ENCODE measurements at places on chromosomes 3 and 15.

DNA sequence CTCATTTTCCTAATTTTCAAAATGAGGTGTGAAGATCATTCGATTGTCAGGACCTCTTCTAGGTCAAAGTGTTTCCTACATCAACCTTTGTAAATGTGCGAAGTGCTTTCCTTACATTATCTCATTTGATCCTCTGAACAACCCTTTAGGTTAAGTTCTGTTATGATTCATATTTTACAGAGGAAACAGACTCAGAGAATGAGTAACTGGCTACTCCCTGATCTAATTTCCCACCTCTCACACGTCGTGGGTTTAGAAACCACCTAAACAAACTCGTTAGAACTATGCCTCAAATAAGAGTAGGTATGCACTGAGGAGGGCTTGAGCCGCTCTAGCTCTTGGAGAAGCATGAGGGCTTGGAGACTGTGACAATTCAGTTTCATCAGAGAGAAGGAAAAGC, 148.6 kb downstream of the CD47 start:
- DNase-seq, result no peak

DNA sequence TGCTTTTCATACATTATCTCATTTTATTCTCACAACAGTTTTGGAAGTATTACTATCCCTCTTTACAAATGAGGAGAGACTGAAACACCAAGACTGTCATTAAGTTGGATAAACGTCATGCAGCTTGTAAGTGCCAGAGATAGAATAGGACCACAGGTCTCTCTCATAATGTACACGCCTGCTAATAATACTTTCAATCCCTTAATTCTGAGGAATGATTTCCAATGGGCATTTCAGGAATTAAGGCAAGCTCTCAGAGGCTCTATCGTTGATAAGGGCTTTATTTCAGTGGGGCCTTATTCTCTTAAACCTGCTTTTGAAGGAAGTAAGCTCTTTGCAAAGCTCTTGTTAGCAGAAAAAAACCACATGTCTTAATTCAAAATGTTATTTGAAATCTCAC, 229.1 kb downstream of the NFKBIZ start:
- no peak for DNase-seq

DNA sequence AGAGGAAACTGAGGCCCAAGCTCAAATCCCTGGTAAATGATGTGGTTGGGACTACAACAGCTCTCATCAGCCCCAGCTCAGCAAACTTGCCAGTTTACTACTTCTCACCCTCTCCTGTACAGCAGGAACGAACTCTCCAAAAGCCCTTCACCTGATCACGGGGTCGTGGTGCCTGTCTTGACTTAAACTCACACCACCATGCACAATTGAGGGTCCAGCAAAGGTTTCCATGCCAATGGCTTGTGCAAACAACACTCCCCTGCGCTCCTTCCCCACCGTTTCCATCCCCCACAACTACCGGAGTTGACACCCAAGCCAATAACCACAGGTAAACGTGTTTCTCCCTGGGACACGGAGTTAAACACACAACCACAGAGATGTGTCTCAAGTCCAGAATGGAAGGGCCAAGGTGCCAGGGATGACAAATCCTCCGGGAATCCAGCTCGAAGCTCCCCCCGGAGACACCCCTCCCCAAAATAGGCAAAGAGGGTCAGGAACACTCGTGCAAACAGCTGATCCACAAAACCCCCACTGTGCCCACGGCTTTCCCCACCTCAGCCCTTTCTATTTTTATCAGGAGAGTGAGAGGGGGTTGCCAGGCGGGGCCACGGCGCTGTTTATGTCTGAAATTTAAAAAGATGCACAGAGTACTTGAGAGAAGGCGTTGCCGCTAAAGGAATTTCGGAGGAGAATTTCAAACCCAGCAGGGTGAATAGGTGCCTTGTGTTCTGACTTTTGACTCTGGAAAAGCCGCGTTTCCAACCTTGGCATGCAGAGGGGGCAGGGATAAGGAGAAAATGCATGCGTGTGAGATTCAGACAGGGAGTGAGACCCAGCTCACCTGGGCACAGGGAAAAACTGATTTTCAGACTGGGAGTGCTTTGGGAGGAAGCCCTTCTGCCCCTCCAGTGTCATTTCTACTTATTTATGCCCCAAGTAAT, 10.6 kb upstream of the ACAN start:
- no peak for DNase-seq

- no peak for DNase-seq
These were observed 16.2 kb upstream of the ABHD5 start for GRCh38 chr3:43674345-43675085.

DNA sequence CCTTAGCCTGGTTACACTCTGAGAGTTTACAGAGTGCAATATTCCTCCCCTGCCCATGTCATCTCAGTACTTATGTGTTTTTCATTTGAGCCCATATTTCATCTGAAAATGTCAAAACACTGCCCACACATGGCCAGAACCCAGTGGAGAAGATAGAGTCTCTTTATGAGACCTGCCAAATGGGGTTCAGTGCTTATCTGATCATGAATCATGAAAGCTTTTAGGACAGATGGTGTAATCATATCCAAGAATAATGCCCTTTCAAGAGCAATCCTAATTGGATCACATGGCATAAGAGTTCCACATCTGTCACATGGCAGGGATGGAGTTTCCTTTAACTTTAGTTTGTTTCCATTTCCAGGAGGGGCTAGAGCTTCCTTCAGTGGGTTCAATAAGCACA, 77.2 kb upstream of the AGBL1 start:
- DNase-seq, result no peak

DNA sequence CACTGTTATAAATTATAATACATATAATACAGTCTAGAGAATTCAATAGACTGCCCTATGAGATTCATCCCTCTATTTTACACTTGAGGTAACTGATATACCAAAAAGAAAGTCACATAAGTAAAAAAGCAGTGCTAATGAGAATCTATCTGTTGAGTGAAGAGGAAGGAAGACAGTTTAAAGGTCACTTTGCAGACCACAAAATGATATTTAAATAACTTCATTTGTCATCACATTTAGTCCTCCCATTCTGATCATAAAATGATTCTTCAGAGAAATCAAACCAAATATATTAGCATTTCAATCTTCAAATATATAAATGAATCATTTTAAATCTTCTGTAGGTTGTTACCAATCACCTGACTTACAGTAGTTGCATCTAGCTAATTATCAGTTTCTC, 60.5 kb upstream of the CCDC50 start:
- no peak for DNase-seq

DNA sequence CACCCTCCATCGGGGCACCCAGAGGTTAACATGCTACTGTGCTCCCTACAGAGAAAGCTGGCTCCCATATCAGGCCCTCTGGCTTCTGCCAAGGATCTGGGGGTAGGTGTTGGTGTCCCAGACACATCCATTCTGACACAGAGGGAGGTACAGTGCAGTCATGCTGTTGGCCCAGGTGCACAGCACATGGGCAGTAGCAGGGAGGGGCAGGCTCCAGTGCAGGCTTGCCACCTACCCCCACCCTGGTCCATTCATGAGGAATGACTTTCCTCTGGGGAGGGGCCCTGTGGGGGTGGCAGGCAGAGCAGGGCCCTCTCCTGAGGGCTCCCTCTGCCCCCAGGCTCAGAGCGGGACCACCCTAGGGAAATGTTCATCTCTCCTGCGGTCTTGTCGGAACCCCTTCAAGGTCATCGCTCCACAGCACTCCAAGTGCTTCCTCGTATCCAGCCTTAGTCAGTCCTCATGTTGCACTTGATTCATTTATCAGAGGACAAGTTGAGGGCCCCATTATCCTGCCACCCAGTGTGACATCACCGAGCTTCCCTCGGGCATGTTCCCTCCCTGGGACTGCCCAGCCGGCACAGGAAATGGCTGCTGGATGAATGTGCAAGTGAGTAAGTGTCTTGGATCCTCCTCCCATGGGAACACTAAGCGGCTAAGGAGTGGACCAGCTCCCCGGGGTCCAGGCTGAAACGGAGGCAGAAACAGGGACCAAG, 10.0 kb downstream of the DUSP7 start:
- no peak for DNase-seq

DNA sequence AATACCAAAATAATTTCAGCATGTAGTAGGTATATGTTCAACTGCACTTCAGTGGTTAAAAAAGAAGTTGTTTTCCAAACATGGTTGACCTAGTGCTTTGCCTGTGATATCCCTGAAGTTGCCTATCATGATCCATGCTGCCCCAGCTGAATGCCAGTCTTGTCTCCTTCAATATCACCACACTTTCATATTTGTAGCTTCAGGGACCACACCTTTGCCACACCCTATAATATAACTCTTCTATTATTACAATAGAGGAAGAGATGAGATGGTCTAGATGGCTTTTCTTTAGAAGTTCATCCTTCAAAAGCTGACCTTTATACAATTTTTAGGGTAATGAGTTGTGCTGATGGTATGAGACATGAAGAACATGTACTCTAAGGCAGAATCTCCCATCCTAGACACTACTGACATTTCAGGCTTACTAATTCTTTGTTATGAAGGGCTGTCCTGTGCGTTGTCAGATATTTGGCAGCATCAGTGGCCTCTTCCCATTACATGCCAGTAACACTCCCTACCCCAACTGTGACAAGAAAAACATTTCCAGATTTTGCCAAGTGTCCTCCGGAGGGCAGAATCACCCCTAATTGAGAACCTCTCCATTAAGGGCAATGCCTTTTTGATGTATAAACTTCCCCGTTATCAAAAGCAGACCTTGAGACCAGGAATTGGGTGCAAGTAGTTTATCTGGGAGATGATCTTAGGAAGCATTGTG, 76.2 kb upstream of the PLCL2 start:
- no peak for DNase-seq

- DNase-seq, result no peak
These were observed 13.0 kb upstream of the BTLA start for GRCh38 chr3:112512320-112512719.

DNA sequence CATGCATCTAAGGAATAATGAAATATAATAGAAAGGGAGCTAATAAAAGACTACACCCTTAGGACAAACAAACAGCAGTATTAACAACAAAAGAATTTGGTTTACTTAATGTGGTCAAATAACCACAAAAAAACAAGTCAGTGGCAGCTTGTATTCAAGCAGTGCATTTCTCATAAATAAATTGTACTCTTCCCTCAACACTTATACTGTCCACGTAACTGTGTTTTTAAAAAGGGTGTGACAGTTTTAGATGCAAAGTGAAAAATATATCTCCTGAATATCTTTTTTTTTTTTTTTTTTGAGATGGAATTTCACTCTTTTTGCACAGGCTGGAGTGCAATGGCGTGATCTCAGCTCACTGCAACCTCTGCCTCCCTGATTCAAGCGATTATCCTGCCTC, 698.2 kb upstream of the CADM2 start:
- no peak for DNase-seq

GRCh38 chr15:90297021-90297420, 31.5 kb downstream of the NGRN start:
- no peak for DNase-seq

- DNase-seq, result no peak
These were observed 133.5 kb upstream of the TBL1XR1 start for GRCh38 chr3:177330779-177331178.

- no peak for DNase-seq
These were observed 47.5 kb downstream of the CHL1 start for GRCh38 chr3:244041-244440.

DNA sequence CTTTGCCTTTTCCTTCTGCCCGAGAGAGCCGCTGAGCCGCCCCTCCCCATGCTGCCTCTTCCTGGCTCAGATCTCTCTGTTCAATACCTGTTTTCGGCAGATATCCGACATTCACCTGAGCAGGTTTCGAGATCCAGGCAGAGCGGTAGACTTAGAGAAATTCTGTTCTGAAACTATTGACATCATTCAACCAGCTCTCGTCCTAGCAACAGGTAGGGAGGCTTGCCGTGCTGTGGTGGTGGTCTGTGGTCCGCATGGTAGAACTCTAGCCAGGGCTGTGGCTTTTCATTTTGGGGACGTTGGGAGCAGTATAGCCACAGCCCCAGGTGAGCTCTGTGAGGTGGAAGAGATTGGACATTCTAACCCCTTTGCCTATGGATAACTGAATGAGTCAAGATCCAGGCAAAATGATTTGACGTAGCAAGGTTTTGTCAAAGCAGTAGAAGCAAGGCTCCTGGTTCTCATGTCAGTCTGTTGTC, 810 bp downstream of the TMEM62 start:
- DNase-seq, result no peak

DNA sequence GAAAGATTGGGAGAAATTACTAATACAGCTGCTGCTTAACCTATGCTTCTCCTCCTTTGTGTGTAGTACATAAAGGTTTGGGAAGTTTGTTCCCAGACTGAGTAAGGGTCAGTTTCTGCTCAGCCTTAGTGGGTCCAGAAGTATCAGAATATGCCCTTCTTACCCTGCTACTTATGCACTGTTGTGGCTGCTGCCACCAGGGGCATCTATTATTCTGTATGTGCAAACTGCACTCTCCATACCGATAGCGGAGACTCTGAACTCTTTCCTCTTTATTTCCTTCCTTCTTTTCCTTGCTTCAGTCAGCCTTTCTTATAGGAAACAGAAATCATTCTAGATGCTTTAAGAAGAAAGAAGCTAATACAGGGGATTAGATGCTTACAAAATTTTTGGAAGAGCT, 4.0 kb downstream of the NEDD4 start:
- no peak for DNase-seq

DNA sequence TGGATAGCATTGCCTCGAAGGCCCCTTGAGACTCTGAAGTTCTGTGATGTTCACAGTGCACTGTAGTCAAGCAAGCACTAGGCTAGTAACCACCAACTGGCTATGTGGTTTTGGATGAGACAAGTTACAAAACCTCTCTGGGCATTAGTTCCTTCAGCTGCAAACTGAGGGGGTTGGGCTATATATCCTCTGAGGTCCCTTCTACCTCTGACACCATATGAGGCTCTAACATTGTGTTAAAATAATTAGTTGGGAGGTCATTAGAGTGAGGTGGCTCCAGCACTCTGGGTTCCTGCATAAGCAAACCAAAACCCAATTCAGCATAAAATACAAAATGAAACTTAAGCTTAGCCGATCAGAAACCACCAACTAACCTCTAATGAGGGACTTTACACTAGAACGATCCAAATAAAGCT, 209.5 kb upstream of the LRRN1 start:
- DNase-seq, result no peak

GRCh38 chr3:112813723-112814171, 32.9 kb downstream of the CD200R1L start:
- DNase-seq, result no peak

DNA sequence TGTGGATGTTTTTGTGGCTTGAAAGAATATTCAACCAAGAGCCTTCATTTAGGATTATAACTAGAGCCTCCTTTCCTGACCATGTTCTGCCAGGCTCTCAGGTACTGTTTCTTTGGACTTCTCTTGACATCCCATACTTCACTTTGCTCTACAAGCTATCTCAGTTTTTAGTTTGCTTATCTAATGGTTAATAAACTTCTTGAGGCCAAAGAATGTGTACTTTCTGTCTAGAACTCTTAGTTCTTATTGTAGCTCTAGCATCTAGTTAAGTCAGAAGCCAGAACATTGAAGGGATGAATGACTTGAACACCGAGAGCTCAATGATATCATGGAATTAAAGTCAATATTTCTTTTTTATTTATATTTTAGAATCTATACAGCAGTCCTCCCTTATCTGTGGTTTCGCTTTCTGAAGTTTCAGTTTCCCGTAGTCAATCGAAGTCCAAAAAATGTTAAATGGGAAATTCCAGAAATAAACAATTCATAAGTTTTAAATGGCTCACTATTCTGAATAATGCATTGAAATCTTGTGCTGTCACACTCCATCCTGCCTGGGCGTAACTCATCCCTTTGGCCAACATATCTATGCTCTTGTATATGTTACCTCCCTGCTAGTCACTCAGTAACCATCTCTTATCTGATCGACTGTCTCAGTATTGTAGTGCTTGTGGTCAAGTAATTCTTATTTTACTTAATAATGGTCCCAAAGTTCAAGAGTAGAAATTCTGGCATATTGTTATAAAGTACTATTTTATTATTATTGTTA, 368.6 kb upstream of the RBMS3 start:
- no peak for DNase-seq
